OCI-LY7 (cell line): ENCODE measurements at places on chromosomes 12 and 14.

GRCh38 chr14:26935733-26936132, 337.9 kb upstream of the NOVA1 start:
- no peak for DNase-seq

DNA sequence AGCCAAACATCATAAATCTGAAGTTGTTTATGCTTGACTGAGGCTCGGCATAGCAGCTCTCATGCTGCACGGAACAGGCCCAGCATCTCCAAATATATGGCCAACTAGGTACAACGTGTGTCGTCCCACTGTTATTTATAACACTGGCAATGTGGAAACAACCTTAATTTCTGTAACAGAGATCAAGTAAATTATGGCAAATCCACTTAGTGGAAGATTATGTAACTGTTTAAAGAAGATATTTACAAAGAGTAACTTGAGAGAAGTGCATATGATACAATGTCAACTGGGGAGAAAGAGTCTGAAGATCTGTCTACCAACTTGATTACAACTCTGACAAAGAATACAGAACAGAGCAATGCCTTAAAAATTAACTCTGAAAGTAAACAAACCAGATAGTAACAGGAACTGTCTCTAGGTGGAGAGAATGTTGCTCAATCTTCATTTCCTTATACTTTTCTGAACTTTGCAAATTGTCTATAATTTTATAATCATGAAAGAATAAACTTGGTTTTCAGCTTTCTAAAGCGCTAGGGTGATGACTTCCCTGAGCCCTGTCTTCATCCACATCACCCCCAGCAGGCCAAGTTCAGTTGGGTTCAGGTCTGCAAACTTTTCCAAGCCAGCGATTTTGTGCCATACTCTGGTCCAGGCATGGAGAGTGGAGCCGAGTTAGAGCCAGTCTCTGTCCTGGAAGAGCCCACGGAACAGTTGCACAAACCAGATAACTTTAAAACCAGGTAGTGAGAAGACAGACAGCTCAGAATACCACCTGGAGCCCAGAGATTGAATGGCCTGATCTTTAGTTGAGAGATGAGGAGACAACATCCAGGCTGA, 44.3 kb upstream of the BDKRB2 start:
- DNase-seq = no peak

DNA sequence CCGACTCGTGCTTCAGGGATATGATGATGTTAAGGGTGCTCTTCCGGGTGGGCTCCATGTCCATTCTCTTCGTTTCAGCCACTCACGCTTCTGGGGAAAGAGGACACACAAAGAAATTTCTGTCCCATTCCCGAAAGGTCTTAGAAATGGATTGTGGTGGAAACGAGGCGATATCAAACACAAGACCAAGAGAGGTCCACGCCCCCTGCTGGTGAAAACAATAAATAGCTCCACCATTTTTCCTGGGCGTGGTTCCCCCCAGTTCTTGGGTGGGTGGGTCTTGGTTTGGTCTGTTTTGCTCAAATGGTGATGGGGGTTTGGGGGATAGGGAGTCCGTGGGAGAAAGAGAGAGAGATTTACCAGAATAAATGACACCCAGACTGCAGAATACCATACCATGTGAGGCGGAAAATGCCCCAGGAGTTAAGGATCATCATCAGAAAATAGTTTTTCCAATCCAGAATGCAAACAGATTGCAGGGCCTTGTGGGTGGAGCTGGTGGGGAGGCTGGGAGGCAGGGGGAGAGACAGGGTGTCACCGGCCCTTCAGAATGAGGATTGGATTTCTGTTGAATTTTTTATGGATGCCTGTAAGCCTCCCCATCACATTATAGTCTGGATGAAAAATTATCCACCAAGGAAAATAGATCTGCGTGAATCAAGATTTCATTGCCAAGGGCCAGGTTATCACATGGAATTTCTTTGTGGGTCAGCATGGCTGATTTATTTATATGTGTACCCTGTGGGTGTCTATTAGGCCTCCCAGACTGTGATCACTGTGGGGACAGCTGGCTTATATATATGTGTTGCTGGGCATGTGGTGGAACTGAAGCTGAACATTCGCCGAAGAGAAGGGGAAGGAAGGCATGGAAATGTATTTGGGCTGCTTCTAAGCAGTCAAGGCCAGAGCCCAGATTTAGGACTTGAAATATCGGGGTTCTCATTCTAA, 55.8 kb downstream of the SRRM4 start:
- DNase-seq = peak; percentile 29

DNA sequence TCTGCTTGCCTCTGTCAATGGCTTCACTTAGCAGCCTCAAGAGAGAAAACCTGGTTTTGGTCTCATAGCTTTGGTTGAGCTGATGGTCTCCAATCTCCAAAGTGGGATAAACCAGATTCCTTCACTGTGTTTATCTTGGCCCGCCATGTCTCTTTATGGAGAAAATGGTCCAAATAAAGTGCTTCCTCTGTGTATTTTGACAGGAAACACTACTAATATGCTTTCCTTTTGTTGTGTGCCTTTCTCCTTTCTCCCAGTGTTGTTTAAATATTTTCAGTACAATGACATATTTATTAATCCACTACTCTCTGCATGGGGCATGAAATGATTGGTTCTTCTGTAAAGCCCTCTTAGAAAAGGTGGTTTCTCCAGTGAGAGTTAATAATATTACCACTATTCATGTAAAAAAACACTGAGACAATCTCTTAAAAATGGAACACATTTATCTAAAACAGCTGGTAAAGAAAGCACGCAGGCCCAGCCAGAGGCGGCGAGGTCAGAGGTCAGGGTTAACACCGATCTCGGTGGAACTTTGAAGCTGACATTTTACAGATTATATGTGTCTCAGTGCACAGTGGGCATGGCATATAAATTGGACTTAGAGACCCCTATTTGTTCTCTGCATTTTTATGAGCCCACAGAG, 24.2 kb downstream of the TMEM30B start:
- no peak for DNase-seq

GRCh38 chr14:104037903-104038302, 47.6 kb upstream of the ASPG start:
- no peak for DNase-seq

GRCh38 chr12:106480251-106480650, 102.6 kb upstream of the RFX4 start:
- DNase-seq = no peak

DNA sequence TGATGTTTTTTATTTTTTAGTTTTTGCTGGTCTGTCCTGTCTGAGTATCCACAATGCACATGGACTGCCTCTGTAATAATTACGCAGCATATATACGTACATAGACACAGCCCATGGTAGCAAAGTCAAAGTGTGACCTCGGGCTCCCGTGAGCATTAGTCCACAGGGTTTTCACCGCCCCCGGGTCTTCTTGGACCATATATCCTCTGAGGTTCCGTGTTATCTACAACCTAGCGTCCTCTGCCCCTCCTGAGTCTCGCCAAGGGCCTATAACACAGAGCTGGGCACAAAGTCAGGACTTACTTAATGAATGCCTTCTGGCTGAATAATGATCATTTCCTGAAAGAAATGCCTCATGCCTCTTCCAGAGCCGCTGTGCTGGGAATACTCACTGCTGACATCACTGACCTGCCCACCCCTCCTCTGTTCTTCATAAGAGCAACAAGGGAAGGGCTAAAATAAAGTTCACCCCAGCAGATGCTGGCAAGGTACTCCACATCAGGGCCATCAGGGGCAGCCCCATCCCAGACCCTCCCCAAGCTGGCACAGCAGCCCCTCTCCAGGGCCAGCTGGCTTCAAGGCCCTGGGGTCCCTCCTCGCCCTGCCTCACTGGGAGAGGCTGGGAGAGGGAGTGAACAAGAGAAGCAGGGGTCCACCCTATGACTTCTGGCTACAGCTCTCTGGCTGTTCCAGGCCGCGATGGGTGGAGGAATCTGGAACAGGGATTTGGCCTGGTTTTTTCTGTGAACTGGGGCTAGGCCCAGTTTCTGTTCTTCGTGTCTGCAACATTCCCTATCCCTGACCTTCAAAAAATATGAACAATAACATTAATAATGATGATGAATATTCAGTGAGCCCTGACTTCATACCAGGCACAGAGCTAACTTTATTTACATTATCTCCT, 7.9 kb downstream of the HDAC7 start:
- peak; percentile 23 for DNase-seq

- no peak for DNase-seq
Measured at GRCh38 chr12:29216797-29217575, 67.9 kb downstream of the FAR2 start.

DNA sequence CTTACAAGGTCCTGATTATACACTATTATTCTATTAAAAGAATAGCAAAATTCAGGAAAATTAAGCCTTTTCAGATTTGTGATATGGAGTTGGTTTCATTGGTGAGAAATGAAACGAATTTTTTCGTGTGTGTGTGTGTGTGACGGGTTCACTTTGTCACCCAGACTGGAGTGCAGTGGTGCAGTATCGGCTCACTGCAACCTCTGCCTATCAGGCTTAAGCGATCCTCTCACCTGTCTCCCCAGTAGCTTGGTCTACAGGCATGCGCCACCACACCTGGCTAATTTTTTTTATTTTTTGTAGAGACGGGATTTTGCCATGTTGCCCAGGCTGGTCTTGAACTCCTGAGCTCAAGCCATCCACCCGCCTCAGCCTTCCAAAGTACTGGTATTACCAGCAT, 9.7 kb downstream of the PCBP2 start:
- no peak for DNase-seq

GRCh38 chr12:92338671-92339070, 193.0 kb upstream of the BTG1 start:
- DNase-seq = no peak

- no peak for DNase-seq
Measured at GRCh38 chr14:85564841-85565527, 35.0 kb downstream of the FLRT2 start.

GRCh38 chr12:15800278-15800677, 11.1 kb upstream of the EPS8 start:
- DNase-seq = no peak

GRCh38 chr12:93741659-93742109, 64.5 kb downstream of the CRADD start:
- no peak for DNase-seq

GRCh38 chr12:32585680-32586079, 93.4 kb upstream of the DNM1L start:
- no peak for DNase-seq

- DNase-seq = no peak
Measured at GRCh38 chr12:4289231-4289878, 15.8 kb downstream of the CCND2 start.

DNA sequence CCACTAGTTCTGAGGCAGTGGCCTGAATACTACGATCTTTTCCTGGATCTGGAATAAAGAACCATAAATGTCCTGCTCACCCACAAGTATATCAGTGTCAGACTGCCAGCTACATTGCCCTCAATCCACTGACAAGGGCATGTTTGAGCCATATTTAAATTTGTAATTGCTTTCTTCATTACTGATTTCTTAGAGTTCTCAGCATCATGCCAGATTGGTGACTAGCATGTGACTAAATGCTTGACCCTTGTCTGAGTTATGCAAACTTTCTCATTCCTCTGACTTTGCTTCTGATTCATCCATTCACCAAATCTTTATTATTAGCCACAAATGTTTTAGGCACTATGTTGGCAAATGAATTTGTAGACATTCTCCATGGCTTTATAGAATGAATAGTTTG, 143.6 kb upstream of the SLC16A7 start:
- DNase-seq = no peak

- DNase-seq = no peak
Measured at GRCh38 chr12:53014709-53015108, 8.5 kb downstream of the EIF4B start.

DNA sequence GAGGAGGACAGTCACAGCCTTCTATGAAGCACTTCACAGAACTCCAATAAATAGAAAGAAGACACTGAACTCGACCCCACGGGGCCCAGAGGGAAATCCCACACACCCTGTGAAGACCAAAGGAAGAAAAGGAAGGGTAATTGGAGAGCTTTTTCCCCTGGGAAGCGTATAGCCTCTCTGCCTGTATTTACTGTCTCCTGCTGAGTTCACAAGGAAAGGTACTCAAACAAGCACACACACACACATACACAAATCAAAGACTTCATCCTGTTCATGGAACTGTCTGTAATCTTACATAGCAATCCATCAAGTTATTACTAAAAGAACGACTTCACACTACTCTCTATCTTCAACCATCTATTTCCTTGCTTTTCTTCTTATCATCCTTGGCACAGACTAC, 15.3 kb downstream of the FOXN3 start:
- DNase-seq = no peak

DNA sequence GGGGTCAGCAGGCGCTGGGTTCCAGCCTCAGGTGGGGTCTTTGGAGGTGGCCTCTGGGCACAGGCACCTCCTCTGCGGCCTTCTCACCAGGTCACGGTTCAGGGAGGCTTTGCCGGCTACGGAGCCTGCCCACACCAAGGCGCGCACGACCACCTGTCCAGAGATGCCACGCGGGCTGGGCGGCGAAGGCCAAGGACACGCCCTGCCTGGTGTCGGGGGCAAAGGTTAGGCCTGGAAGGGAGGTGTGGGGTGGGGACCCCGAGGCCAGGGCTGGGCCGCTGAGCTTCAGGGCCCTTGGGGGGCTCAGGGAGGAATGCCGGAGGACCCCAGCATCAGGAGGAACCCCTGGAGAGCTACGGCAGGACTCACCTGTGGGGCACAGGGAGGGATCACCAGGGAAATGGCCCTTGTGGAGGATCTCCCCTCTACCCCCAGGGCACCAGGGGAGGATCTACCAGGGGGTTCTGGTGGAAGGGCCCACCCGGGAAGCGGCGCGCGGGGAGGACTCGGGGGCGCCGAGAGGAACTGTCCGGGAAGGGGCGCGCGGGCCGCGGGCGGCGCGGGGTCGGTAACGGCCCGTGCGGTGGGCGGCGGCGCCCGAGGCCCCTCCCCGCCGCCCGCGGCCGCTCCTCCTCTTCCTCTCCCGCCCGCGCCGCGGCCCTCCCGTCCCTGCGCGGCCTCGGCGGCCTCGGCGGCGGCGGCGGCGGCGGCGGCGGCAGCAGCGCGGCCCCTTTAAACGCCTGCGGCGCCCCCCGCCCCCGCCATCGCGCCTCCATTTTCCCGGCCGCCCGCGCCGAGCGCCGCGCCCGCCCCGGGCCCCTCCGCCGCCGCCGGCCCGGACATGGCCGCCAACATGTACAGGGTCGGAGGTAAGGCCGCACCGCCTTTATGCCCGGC, at the start of gene MTA1:
Gene MTA1 (plus strand): TSS at position 633 of the 897 bp plus-strand sequence. CDS start 209 bp downstream, at position 842.
- DNase-seq = peak; percentile 68

DNA sequence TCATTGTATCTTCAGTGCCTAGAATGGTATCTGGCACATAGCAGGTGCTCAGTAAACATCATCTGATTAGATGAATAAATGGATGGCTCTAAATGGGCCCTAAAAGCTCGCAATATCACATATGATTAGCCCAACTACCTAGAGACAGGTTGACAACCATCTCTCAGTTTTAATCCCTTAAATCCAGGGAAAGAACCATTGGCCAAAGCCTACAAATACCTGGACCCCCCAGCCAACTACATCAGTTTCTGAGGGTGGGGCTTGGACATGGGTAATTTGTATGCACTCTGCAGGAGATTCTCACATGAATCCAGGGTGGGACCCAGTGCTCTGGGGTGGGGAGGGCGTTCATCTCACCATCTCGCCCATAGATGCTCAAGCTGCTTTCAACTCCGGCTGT, 4.8 kb upstream of the DTX1 start:
- peak; percentile 42 for DNase-seq

GRCh38 chr14:60652674-60653651, 3.7 kb upstream of the SIX1 start:
- no peak for DNase-seq
